M059J (cell line): ENCODE measurements at places on chromosomes 12 and 14. TPM values are rescaled to one million over a fixed set of nuclear protein-coding genes. Genes with fewer than 3 reads are reported as not detected.
A peak's percentile ranks its signal among the peaks of the same experiment; 100 is the strongest.

Gene CCDC60
- total RNA-seq: not detected in 2 replicates

Gene FUT8
- total RNA-seq: 86.5 and 109 TPM in 2 replicates

DNA sequence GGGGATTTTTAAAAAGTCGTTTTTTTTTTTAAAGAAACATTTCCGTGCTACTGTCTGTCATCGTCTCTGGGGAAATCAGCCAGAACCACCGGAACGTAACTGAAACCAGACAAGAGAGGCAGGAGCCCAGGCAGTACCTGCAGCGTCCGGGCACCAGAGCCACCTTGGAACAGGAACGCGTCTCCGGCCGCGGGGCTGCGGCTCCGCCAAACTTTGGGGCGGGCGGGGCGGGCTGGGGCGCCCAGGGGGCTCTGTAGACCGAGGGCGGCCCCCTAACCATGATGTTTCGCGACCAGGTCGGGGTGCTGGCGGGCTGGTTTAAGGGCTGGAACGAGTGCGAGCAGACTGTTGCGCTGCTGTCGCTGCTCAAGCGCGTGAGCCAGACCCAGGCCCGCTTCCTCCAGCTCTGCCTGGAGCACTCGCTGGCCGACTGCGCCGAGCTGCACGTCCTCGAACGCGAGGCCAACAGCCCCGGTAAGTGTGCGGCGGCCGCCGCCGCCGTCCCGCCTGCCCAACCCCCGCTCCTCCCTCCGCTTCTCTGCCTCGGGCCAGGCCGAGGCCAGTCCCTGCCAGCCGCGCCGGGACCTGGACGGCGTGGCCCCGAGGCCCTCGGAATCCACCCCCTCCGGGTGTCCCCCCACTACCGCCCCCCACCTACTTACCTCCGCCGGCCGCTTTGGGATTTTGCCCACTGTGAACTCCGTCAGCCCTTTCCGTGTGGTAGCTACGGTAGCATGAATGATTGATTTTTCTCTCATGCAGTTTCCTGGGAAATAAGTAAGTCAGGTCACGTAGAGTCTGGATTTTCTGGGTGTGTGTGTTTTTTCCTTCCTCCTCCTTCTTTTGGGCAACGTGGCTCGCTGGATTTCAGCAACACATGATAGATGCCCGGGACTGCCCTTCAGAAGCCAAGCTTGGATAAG, 972 bp downstream of the SAMD4A start:
- DNase-seq: peak; percentile 64

DNA sequence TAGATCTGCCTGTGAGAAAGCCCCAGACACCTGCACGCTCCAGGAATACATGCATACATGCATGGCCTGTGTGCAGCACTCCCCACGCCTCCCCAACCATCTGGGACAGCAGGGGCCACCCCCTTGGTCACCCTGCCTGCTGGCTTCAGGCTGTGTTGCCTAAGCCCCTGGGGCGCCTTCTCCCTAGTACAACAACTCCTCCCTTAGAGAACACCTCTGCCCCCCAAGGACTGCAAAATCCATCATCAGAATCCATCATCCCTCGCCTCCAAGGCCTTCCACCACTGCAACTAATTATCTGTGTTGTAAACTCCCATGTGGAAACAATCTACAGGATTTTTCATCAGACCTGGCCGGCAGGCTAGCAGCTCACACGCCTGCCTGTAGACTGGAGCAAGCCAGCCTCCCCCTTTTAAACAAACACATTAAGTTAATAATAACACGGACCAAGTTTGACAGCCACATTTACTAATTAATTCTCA, 36.8 kb downstream of the ZFP36L1 start:
- no peak for DNase-seq

DNA sequence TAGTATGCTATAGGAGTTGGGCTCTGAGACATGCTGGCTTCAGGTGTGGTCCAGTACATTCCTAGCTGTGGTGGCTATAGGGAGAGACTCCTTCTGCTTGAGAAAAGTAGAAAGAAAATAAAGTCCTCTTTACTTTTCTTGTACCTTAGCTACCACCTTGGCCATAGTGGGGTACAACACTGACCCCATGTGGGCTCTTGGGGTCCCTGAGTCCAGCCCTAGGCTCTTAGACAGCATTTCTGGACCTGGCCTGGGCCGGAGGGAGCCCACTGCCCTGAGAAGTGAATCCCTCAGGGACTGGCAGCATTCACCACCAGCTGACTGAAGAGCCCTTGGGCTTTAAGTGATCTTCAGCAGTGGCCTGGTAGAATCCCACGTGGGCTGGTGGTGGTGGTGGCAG, 143.1 kb downstream of the SYT10 start:
- no peak for DNase-seq

DNA sequence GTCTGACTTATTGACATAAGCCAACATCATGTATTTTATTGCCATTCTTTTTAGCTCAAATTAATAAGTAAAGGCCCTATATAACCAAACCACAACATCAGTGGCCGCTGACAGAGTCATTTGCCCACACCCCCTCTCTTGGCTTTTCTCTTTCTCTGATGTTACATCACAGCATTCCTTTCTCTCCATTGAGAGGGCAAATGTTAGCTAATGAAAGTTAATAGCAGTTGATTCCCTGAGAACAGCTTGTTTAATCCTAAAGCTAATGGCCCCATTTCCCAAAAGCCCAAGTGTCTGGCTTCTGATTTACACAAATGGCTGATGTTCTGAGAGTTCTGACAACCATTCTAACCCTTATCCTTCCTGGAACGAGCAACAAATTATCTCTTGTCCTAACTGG, 308.8 kb downstream of the SNAPC1 start:
- DNase-seq: no peak
